ENCODE measurements at places on chromosomes 1 and 21. TPM values are rescaled to one million over a fixed set of nuclear protein-coding genes. Genes with fewer than 3 reads are reported as not detected.

- no peaks in the 10 kb centered on the region for H3K4me1 ChIP-seq
- H3K4me3 ChIP-seq = no peak overlapping the region
- H3K27ac ChIP-seq = no peak overlapping the region
- no peaks in the 10 kb centered on the region for H3K27me3 ChIP-seq
- H3K36me3 ChIP-seq = no peaks in the 10 kb centered on the region
Measured at GRCh38 chr1:58412071-58412580, 134.4 kb downstream of the OMA1 start.

GRCh38 chr1:12518931-12519692 is 98.9 kb downstream of the DHRS3 start:
- no peak overlapping the region for H3K4me3 ChIP-seq
- no peak for DNase-seq
- no peaks in the 10 kb centered on the region for H3K36me3 ChIP-seq

DNA sequence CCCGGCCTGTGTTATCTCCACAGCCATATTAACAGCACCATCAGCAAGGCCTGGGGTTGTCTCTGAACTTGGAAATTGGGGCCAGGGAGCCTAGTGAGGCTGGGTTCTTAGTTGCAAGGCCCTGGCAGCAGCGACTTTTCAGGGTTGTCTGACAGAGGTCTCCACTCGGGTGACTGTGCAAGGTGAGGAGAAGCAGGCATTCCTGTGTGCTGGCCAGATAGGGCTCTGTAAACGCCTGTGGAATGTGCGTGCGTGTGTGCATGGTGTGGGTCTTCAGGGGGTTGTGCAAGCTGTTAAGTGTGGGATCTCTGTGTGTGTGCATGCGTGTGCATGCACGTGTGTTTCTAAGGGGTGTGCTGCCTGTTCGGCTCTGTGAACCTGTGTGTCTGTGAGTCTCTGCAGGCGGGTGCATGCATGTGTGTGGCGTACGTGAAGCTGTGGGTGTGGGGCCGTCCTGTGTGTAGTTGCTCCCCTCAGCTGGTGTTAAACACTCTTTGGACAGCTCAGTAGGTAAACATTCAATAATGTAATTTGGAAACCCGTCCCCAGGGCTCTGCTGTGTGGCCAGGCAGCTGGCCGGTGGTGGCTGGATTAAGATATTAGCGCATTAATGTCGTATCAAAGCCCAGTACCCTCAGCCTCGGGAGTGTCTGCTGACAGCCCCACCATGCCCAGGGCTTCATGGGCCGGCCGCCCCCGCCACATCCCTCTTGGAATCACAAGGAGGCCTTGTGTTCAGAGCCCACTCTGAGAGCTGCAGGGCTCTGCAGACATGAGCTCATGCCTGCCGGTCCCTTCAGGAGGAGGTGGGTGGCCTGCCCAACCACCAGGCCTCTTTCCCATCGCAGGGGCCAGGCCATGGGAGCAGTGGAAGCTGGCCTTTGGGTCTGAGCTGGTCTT is 189.9 kb downstream of the FOXD2 start:
- DNase-seq = no peak
- H3K4me1 ChIP-seq = no peaks in the 10 kb centered on the region
- H3K27me3 ChIP-seq = no peaks in the 10 kb centered on the region
- no peak overlapping the region for H3K27ac ChIP-seq

MIER1 gene
- 11.4 TPM for total RNA-seq

OVAAL gene
- total RNA-seq = not detected

THEM5 gene
- 0.17 TPM for total RNA-seq

SPTA1 gene
- 0.03 TPM for total RNA-seq
